ENCODE measurements at places on chromosomes 12 and 14.

- peak; percentile 85 for DNase-seq
Observed at GRCh38 chr14:106268013-106268727, 741.8 kb downstream of the TMEM121 start.

DNA sequence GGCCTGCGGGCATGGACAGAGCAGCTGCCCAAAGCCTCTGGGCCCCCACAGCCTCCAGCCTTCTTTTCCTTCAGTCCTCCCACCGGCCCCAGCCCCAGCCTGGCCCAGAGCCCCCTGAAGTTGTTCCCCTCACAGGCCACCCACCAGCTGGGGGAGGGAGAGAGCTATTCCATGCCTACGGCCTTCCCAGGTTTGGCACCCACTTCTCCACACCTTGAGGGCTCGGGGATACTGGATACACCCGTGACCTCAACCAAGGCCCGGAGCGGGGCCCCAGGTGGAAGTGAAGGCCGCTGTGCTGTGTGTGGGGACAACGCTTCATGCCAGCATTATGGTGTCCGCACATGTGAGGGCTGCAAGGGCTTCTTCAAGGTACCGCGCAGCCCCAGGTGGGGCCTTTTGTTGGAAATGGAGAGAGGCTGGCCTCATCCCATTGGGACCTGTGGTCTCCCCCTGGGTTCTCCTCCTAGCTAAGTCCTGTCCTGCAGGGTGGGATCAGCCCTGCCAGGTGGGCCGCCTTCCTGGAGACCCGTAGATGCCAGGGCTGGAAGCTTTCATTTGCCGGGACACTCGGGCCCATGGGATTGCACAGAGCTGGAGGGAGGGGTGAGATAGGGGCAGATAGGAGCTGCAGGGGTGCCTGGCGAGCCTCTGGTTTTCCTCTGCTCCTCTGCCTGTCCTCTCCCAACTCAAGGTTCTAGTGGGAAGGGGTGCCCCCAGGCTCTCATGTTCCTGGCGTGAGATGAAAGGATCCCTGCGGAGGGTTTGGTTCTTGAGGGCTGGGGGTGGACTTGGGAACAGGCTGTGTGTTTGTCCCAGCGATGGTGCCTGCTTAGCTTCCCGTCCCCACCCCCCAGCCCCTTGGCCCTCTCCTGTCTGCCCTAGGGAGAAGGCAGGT, 3.8 kb downstream of the NR4A1 start:
- DNase-seq, result no peak

GRCh38 chr12:44863867-44864266, 12.2 kb downstream of the NELL2 start:
- no peak for DNase-seq

DNA sequence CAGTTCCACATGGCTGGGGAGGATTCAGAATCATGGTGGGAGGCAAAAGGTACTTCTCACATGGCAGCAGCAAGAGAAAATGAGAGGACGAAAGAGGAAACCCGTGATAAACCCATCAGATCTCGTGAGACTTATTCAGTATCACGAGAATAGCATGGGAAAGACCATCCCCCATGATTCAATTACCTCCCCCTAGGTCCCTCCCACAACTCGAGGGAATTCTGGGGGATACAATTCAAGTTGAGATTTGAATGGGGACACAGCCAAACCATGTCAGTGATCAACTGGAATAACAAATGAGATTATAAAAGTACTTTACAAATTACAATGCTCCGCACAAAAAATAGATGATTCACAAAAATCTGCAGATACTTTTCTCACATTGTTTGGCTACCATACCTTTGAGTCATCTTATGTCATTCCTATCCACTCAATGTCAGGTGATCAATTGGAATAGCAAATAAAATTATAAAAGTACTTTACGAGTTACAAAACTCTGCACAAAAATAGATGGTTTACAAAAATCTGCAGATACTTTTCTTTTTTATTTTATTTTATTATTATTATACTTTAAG, 338.9 kb downstream of the C12orf50 start:
- DNase-seq, result no peak

All from hematopoietic multipotent progenitor cell treated with erythropoietin and hydrocortisone succinate and interleukin-3 and kit ligand, for 6 days (in vitro differentiated cells).